ENCODE measurements at places on chromosomes 4 and X.

GRCh38 chr4:40843696-40844095, 93.9 kb downstream of the NSUN7 start:
- DNase-seq, result no peak

- DNase-seq, result no peak
These were observed 111.3 kb downstream of the ARHGAP10 start for GRCh38 chr4:147843162-147843561.

DNA sequence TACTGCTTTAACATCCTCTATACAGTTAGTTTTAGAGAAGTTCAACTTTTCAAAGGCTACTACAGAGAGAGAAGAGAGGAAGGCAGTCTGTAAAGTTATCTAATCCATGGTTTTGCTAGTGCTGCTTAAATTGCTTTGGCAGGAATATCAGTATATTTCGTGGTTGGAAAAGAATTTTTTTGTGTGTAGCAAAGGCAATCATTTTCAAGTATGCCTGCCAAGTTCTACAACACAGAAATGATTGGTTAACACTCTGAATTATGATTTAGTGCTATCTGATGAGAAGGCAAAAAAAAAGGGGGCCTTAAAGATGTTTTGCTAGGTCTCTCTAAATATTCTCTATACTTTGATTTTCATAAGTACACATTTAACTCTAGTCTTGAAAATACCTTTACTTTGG, 133.1 kb downstream of the JADE1 start:
- no peak for DNase-seq

GRCh38 chr4:40916880-40917279, 167.1 kb downstream of the NSUN7 start:
- no peak for DNase-seq

DNA sequence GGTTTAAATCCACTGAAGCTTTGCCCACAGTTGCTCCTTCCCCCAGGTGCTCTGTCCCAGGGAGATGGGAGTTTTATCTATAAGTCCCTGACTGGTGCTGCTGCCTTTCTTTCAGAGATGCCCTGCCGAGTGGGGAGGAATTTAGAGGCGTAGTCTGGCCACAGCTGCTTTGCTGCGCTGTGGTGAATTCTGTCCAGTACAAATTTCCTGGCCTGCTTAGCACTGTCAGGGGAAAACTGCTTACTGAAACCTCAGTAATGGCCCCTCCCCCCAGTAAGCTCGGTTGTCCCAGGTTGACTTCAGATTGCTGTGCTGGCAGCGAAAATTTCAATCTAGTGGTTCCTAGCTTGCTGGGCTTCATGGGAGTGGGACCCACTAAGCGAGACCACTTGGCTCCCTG, 40.1 kb downstream of the UGT2B17 start:
- no peak for DNase-seq

DNA sequence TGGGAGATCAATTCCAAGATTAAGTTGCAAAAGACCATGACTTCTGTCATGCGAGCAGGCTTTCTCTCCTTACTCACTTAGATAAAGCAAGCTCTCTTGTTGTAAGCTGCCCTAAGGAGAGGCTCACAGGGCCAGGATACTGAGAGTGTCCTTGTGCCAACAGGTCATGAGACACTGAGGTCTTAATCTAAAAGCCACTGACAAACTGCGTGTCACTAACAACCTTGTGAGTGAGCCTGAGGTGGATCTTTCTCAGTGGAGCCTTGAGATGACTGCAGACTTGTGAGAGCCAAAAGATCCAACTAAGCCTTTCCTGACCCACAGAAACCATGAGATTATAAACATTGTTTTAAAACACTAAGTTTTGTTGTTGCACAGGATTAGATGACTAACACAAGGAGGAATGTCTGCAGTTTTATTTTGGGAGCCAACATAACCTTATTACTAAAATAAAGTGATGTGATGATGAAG, 170.5 kb downstream of the SLC39A8 start:
- no peak for DNase-seq

DNA sequence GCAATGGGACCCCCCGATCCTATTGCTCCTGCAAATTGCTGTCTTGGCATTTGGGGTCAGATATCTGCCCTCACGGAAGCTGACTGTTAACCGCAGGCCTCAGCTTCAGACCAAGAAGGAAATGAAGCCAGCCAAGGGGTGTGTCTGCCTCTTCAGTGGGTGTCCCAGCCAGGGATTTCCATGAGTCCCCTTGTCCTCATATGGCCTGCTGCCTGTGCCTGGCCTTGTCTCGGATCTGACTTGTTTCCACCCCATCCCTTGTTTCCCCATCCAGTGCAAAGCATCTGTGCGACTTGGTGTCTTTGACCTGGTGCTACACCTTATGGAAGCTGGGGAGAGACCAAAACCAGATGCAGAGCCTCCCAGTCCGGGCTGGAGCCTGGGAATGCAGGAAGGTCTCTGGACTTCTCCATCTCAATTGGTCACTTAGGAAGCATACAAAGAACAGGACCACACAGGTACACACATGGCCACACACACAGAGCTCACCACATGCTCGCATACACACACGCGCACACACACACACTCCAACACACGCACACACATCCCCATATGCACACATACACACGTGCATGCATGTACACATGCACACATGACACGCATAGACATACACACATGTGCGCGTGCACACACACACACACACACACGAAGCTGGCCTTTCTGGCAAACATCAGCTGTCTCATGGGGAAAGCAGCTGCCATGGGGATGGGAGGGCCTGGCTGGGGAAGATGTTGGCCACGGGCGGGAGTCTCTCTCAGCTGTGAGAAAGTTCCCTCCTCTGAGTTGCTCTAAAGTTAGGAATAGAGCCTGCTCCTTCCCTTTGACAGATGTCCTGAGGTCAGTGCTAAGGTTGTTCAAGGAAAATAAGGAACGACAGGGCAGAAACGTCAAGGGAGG, 65.5 kb downstream of the CRMP1 start:
- no peak for DNase-seq

DNA sequence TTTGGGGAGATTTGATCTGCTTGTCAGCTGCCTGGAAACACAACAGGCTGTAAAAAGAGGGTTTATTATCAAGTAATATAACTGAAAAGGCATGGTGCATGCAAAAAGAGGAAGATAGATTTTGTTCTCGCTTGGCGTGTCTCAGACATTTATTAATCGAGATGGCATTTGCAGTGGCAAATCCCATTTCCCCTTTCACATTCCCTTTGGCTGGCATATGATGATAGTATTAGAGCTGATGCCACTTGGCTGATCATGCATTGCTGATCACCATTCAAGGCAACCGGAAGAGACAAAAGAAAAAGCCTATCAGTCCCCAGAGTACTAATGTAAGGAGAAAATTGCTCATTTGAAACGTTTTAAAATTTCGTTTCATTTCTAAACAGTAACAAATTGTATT, 101.8 kb downstream of the ZIC3 start:
- no peak for DNase-seq

- no peak for DNase-seq
These were observed 105.9 kb downstream of the TEX13A start for GRCh38 chrX:105114554-105115130.

DNA sequence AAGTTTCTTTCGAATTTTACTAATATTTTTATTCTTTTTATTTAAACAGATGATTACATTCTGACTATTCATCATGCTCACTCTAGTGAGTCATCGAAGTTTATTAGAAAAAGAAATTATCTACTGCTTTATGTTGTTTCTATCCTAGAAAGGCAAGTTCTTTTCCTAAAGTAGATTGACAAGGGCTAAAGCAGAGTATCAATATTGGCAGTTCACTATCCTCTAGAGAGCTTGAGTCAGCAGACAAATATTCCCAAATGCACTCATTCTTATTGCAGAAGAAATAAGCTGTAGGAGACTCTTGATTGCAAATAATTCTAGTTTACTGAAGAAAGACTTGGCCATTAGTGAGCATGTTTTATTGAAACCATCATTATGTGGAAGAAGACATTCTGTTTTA, 911.8 kb downstream of the CENPC start:
- DNase-seq, result no peak

GRCh38 chr4:42152507-42153504, at the start of gene BEND4:
Gene BEND4 (minus strand): TSS chr4:42152655. CDS start chr4:42152143, 512 bp downstream.
- DNase-seq, result no peak

- DNase-seq, result no peak
These were observed 180.7 kb upstream of the MXRA5 start for GRCh38 chrX:3527166-3527565.

DNA sequence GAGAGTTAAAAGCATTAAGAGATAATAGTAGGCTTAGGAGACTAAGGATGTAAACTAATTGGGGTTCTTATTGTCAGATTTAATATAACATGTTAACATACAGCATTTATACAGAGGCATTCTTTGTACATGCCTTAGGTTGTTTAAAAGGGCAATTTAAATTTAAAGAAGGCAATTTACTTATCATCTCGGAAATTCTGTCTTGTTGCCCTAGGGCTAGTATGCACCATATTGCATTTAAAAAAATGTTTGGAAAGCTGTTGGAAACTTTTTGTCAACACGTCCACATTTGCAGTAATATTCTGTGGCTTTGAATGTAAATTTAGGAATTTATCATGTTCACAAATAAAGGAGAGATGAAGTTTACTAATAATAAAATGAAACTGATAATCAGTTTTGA, 25.5 kb downstream of the GALNT7 start:
- no peak for DNase-seq

DNA sequence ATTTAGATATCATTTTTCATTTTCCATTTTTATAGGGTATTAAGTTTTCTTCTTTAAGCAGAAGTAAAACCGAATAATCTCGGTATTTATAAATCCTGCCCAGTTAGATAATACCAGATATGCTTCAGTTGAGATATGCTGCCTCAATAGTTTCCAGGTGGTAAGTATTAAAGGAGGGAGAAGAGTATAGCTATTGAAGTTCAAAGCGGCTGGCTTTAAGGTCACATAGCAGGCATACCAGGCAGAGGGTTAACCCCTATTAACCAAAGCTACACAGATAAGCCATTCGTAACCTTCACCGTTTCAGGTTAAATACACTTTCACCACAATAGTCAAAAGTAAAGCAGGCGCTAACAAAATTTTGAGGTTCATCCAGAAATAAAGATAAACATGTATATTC, 54.2 kb downstream of the EDNRA start:
- no peak for DNase-seq

GRCh38 chr4:5992828-5993321, 25.4 kb downstream of the C4orf50 start:
- DNase-seq, result no peak

DNA sequence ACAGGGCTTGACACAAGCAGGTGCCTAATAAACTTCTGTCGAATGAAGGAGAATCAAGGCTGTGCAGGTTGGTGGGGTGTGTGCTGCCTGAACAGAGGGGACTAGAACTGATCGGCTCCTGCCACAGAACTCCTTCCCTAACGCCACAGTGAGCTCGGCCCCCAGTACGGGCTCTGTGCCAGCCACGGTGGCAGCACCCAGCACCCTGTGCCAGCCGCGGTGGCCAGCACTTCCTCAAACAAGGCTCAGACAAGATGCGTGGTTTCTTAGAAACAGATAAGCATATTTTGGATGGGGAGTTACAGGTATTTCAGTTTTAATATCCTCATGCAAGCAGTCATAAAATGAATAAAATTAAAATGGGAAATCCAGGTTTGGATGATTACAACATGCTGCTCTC, 26.0 kb upstream of the C4orf50 start:
- DNase-seq, result no peak

DNA sequence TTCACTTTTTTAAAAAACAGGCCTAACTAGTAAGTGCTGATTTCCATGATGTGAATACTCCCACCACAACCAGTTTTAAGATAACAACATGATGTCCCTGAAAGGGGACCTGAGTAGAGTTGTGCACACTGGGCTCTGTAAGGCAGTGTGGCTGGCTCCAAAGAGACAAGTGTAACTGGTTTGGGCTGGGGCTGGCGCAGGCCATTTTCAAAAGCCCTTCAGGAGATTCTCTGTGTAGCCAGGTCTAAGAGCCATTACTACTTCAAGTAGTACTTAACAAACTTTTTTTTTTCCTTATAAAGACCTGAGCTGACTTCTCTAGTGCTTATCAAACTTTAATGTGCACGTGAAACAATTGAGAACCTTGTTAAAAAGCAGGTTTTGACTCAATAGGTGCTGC, 4.3 kb downstream of the QRFPR start:
- no peak for DNase-seq

DNA sequence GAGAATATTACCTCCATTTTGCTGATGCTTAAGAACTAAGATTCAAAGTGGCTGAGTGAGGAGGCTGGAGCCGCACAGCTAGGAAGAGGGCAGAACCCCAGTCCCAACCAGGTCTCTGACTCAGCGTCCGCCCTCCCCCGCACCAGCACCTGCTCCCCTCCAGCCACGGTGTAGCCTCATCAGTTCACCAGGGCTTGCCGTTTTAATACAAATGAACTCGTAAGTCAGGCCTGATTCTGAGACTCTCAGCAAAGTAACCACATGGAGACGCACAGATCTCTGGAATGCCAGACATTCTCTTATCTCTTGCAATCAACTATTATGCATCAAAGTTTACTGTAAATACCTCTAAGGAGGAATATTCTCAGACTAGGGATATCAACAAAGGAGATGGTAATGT, 52.4 kb downstream of the ENPP6 start:
- DNase-seq, result no peak
